ENCODE measurements at places on chromosomes 13 and 19. TPM values are rescaled to one million over a fixed set of nuclear protein-coding genes. Genes with fewer than 3 reads are reported as not detected.

DNA sequence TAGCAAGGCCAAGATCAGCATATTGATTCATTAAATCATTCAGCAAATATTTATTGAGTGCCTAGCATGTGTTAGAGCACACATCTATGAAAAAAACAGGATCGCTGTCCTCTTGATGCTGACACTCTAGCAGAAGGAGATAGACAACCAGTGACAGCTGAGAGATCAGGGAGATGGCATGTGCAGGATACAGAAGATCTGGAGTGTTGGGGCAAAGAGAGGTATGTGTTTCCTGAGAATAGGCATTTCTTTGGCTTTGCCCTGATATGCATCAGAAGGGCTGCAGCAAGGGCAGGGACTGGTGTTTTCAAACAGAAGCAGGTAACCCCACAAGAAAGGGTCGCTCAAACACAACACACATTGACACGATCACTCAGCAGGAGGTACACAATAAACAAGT lies 423.4 kb downstream of the FOXO1 start:
- H3K27me3 ChIP-seq, result no peaks in the 10 kb centered on the region
- H3K4me1 ChIP-seq, result no peaks in the 10 kb centered on the region
- H3K36me3 ChIP-seq, result no peaks in the 10 kb centered on the region
- no peak overlapping the region for H3K27ac ChIP-seq
- H3K4me3 ChIP-seq, result no peak overlapping the region
- DNase-seq, result no peak

Gene TMTC4
- 27.5 TPM for total RNA-seq

Gene CGB2
- total RNA-seq, result not detected

Gene ZNF729
- not detected for total RNA-seq
